Stimulated activated CD8-positive, alpha-beta memory T cell treated with anti-CD3 and anti-CD28 coated beads, Interleukin-4, amount 100 ng/mL, for 4 hours (primary cell): ENCODE measurements at places on chromosomes 13 and 19.

DNA sequence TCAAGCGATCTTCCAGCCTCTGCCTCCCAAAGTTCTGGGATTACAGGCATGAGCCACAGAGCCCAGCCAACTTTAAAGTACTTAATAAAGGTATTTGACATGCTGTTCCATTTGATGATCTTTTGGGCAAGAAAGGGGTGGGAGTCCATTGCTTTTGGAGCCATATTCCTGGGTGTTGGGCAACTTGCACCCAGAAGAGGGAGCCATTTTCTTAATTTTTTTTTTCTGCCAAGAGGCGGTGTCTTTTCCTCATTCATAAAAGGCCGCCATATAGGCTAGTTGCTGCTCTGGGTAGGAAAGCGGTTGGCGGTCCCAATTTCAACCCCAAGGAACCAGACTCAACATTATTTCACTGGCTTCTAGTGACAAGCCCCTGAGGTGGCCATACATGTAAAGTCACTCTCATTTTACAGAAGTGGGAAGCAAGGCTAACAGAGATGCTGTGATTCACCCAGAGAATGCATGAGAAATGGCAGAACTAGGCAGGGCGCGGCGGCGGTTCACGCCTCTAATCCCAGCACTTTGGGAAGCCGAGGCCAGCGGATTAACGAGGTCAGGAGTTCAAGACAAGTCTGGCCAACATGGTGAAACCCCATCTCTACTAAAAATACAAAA lies 139.6 kb downstream of the CACNA1A start:
- DNase-seq: no peak

DNA sequence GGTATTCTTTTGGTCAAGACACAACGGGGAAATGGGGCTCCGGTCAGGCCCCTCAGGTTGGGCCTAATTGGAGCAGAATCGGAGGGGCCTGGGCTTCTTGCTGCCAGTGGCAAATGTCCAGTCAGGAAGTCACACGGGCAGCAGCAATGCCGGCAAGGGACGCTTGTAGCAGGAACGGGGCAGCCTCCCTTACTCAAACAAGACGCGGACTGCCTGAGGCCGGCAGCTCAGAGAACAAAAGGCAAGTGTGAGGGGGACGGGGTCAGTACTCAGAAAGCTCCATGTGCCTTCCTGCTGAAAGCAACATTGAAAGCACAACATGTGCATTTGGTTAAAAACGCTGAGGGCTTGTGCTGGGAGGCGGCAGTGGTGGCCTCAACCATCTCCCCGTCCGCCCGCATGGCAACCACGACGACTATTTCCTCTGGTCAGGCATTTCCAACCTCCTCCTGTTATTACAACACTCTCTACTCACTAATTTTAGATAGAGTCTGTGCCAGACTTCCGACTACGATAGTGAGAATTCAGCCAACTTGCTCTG lies 20.5 kb upstream of the RASA3 start:
- no peak for DNase-seq

DNA sequence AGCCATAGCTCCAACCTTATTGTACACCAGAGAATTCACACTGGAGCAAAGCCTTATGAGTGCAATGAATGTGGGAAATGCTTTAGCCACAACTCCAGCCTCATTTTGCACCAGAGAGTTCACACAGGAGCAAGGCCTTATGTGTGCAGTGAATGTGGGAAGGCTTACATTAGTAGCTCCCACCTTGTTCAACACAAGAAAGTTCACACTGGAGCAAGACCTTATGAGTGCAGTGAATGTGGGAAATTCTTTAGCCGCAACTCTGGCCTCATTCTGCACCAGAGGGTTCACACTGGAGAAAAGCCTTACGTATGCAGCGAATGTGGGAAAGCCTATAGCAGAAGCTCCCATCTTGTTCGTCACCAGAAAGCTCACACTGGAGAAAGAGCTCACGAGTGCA lies 5.9 kb upstream of the TRAPPC2B start:
- DNase-seq: no peak

DNA sequence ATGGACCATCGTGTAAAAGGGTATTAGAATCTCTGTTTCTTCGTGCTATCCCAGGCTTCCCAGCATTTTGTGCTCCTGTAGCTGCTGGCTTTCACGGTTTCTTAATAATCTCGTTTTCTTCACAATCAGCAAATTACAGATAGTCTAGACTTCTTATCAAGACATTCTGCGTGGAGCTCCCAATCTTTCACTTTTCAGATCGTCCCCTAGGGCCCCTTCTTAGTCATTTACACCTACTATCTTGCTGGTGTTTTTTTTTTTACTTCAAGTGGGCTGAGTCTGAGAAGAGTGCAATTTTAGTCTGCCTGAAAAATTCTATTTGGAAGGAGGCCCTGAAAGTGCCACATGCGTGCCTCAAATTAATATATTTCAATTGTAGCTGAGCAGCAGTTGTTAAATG lies 275.1 kb downstream of the SHISA2 start:
- no peak for DNase-seq

DNA sequence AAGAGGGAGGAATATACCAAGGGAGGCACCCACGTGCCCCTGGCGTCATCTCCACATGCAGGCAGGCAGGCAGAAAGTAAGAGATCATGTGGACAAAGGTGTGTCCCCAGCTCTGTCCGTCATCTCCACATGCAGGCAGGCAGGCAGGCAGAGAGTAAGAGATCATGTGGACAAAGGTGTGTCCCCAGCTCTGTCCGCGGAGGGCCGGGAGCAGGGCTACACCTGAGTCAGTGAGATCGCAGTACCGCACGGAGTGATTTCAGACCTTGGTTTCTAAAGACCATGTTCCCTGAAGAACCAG lies 22.2 kb downstream of the CAPS start:
- DNase-seq: no peak

GRCh38 chr19:53196777-53197396 lies 3.7 kb upstream of the ZNF665 start:
- peak; percentile 98 for DNase-seq

GRCh38 chr19:6425732-6426620 lies 1.4 kb upstream of the KHSRP start:
- DNase-seq: no peak

DNA sequence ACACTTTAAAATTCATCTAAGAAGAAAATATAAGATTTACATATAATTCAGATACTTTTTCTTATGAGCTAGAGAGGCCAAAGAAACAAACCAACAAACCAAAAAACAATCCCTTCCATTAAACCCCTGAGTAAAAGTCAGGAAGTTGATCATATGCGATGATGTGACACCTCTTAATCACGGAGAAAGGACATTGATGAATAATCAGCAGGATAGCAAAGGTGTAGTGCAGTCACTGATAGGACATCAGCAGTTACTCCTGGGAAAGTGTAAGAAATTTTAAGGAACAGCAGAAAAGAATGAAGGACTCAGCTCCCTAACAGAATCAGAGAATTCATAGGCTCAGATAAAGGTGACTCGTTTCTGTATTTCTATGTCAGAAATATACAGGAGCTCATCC lies 202.4 kb upstream of the EDNRB start:
- DNase-seq: no peak

DNA sequence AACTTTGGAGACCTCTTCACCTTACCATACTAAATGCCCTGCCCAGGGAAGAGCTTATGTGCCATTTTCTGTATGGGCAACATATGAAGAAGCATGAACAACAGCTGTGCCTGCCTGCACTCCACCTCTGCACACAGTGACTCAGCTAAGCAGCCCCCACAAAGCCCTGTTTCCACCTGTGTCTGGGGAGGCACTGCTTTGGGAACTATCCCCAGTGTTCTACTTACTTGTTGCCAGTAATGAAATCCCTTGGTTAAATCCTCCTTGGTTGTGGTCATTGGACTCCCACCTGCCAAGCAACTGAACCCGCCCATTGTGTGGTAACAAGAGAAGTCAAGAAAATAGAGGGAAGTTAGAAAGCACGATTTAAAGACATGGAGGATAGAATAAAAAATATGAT lies 84.6 kb downstream of the NALCN start:
- no peak for DNase-seq

DNA sequence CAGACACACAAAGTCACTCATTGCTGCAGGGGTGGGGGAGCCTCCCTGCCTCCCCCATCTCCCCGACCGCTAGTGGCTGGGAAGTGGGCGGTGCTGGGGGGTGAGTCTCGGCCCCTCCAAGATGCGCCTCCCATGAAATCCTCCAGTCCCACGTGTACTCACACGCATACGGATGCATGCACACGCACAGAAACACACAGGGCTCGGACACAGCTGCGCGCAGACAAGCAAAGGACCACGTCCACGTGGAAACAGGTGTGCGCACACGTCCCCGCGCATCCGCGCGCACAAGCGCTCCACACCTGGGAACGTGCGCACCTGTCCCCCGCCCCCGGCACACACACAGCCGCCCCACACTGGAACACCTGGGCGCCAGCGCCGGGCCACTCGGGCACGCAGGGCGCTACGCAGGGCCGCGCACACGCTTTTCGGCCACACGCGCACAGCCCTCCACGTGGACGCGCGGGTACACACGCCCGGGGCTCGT lies 687 bp downstream of the MATK start:
- DNase-seq: peak; percentile 64

DNA sequence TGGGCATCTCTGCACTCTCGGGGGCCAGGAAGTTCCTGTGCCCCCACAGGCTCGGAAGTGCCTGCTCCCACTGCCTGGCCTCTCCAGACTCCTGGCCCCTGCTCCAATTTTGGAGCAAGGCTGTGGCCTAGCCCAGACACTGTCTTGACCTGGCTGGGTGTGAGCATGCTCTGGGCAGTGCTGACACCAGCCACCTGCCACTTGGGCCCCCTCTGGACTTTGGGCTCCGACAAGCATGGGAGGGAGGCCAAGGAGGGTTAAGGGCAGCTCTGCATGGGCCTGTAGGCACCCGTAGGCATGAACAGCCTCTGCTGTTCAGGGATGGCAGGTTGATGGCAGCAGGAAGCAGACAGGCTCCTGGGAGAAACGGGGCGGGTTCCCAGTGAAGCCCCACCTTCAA lies 26.0 kb upstream of the RBM26 start:
- no peak for DNase-seq

DNA sequence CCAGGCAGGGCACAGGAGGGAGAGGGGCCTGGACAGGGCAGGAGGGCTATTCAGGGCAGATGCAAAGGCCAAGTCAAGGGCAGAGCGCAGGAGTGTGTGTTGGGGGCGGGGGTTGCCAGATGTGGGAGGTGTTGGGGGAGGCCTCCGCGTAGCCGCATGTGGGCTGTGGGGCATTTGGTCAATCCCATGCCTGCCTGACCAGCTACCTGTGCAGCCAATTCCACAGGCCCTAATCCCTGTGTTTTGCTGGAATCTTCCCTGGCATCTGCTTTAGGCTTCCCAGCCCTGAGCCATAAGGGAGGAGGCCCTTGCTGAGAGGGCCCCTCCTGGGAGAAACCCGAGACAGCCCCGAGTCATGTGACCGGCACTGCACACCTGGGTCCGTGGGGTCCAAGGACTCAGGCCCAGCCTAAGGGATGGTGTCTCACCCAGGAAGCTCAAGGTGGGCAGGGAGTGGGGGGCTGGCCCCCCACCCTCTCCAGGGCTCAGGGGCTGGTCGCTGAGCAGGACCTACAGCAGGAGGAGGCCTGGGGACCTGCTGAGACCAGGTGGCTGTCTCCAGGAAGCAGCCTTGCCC lies 20.3 kb downstream of the RFX1 start:
- DNase-seq: no peak

GRCh38 chr19:34963573-34964406 lies at the start of gene ZNF792:
TSS of gene ZNF792 (minus strand) at chr19:34964229. CDS start at chr19:34963662, 567 bp downstream.
- no peak for DNase-seq

DNA sequence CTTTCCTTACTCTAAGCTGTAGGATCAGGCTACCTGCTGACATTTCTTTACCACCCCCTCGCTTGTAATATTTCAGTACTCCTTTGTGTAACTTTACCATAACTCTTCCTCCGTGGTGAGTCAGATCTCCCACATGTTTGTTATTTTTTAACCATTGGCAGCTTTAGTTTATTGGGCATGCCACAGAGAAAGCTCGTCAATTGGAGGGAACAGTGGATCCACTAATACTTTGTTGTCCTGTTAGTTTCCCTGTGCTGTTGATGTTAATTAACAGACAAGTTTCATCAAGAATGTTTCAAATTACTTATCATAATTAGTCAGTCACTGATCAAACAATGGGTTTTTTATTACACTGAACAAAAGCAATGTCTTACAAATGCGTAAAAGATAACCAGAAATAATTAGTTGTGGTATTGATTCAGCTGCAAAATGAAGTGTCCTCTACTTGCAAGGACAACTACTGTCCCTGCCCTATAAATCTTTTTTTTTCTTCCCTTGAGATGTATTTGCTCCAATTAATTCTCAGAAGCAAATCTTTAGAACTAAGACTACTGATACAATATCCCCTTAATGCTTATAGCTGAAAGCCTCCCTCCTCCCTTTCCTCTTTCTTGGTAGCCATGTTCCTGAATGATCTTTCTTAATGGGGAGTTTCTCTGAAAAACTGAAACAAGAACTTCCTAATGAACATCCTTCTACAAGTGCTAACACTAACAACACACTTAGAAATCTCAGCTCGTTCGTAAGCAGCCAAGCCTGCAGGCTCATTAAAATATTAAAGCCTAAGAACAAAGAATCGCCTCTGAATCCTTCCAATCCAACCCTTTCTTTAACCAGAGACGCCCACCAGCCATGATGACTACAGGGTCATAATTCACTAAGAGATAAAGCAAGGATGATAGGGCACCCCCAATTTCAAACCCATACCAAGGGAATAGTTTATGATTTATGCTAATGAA lies 22.2 kb downstream of the EFNB2 start:
- no peak for DNase-seq

- no peak for DNase-seq
Observed at GRCh38 chr19:6983448-6983847, 37.8 kb downstream of the MBD3L2B start.

DNA sequence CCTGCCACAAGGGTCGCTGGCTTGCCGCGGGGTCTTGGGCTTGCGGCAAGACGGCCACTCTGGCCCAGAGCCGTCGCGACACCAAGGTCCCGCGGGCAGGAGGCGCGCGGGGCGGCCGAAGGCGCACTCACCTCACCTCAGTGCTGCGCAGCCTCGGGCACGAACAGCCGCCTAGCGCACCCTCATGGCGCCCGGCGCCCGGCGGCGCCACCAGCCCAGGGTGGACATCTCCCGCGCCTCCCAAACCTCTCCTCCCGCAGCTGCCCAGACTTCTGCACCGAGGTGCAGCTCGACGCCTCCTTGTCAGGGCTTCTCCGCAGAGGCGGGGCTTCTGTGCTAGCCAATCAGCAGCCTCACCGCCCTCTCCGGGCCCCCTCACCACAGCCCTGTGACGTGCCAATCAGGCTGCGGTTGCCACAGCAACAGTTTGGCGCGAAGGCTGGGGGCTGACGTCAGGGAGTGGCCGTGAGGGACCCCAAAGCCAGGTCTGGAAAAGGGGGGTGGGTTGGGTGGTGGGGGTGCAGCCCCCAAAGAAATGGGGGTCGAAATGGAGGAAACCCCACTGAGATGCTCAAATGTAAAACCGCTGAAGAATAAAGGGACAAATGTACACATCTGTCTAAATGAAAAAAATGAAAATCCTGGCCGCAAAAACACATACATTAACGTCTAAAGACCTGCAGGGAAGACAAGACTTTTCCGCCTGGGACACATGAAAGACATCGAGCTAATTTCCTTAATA lies at the start of the genes PEG3 and ZIM2:
TSS of gene PEG3 (minus strand) at position 276 of the 742 bp plus-strand sequence. CDS start 16,071 bp downstream, outside the sequence.
TSS of gene ZIM2 (minus strand) at position 276 of the 742 bp plus-strand sequence. CDS start 16,449 bp downstream, outside the sequence.
- DNase-seq: no peak

GRCh38 chr13:103289681-103290080 lies 223.5 kb upstream of the SLC10A2 start:
- DNase-seq: no peak

- no peak for DNase-seq
Observed at GRCh38 chr13:42215578-42216421, 56.2 kb upstream of the AKAP11 start.

GRCh38 chr19:19997656-19998268 lies 41.5 kb downstream of the ZNF682 start:
- no peak for DNase-seq
